COLO829 (cell line): ENCODE measurements at places on chromosomes 16 and 17.

- DNase-seq = peak; percentile 77
These were observed 843 bp downstream of the TP53 start for GRCh38 chr17:7686222-7687071.

GRCh38 chr16:82694239-82694874 lies 67.6 kb downstream of the CDH13 start:
- no peak for DNase-seq

DNA sequence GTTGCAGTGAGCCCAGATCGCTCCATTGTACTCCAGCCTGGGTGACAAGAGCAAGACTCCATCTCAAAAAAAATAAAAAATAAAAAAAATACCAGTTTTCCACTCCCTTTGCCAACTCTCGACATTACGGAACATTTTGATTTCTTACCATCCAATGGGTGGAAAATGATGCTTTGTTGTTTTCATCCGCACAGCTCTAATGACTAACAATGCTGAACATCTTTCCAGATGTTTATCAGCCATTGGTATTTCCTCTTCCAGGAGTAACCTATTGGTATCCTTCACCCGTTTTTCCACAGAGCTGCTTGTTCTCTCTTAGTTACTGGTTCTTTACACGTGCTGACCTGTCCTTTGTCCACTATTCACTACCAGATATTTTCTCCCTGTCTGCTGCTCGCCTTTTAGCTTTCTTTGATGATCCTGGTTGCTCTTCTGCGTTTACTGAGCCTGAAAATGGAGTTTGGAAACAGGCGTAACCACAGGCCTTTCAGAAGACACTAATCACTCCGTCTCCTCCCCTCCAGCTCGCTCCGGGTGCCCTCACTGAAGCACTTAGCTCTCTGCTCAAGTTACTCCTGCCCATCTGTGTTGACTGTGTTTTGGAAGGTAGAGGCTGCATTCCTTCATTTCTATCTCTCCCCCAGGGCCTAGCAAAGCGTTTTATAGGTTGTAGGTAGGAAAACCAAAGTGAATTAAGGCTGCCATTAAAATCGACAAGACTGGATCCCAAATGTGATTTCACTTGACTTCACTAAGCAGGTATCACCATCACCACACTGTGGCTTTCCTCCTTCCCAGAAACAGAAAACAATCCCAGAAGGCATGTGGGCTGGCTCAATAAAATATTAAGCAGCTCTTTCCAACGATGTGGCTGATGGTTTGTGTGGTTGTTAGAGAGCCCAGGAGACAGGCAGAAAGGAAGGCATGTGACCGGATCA lies 8.9 kb downstream of the SHPK start:
- DNase-seq = no peak

DNA sequence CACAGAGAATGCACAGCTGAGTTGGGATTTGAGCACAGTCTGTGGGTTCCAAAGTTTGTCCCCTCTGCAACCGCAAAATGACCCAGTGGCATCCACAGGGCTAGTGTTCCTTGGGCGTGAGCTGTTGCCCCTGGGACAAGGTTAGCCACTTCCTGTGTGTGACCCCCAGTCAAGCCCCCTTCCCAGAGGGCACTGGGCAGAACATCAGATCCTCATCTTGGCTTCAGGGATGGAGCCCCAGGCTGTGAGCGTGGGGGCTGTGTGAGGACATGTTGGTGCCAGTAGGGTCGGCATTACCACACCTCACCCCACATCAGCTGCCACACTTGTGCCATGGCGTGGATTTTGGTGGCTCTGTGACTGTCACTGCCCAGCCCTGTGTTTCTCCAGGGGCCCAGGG lies 55.3 kb downstream of the USP22 start:
- DNase-seq = no peak

GRCh38 chr16:23496821-23497542 lies 13.3 kb downstream of the GGA2 start:
- DNase-seq = peak; percentile 88

DNA sequence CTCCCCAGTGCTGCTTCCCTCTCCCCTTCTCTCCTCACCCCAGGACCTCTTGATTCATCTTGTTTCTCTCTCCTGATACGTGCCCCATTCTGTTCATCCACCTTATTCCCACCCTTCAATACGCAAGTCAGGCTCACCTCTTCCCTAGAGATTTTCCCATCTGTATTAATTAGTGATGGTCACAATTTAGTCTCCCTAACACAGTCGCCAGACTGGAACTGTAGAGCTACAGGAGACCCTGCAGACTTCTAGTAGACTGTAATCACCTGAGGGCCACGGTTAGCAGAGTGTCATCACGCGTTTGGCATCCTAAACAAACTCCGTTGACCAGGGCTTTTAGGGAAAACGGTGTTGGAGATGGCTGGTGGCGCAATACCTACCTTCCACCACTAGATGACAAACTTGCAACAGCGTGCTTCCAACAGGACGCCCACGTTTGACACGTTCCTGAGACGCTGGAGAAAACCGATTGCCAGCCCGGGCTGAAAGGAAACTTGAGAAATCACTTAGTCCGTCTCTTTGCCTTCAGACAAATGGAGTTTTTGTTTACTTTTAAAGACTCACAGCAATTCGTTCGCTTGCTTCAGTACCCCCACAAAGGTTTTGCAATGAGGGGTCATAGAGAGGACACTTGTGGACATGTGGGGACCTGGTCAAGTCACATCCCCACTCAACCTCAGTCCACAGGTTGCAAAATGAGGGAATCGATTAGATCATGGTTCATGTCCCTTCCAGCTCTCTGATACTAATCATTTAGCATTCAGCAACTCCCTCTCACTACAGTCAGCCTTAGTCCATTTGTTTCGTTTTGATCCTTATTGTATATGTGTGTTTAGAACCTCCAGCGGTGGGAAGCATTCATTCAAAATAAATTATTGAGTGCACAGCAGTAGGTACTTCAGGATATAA lies 20.6 kb downstream of the MYL4 start:
- DNase-seq = peak; percentile 97

DNA sequence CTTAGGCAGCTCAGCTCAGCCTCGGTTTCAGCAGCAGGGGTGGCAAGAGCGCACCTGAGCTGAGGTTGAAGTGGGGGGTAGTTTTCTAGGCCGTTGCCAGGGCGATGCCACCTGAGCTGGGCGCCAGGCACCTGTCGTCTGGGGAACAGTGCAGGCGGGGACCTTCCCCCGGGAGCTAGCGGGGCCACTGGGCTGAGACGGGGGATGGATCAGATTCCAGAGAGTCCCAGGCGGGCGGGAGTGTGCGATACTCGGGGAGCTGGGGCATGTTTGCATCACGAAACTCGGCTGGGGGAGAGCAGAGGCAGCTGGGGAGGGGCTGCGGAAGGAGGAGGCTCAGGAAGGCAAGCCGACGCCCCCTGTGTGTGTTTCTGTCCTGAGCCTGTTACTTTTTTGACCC lies 477 bp upstream of the CLDN9 start:
- no peak for DNase-seq

- no peak for DNase-seq
These were observed 18.9 kb downstream of the TEX2 start for GRCh38 chr17:64244165-64244564.

DNA sequence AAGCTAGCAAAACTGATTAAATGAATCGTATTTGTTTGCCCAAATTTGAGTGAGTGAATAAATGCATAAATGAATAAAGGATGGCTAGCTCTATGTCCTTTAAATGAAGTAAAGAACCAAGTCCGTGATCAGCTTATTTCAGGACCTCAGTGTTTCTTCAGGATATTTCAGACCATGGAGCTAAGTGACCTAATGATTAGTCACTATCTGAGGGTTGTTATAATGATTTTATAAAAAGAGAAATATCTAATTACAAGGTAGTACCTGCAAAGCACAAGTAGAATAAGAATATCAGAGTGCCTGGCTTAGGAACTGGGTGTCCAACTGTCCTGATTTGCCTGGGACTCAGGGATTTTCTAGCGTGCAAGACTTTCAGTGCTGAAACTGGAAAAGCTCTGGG lies 12.5 kb downstream of the KCNJ2 start:
- DNase-seq = no peak

- DNase-seq = no peak
These were observed 145.6 kb upstream of the RCVRN start for GRCh38 chr17:10050597-10051101.

GRCh38 chr17:19383681-19384470 lies 3.1 kb downstream of the MFAP4 start:
- no peak for DNase-seq

GRCh38 chr16:48365025-48365600 lies 20.1 kb downstream of the SIAH1 start:
- DNase-seq = no peak

DNA sequence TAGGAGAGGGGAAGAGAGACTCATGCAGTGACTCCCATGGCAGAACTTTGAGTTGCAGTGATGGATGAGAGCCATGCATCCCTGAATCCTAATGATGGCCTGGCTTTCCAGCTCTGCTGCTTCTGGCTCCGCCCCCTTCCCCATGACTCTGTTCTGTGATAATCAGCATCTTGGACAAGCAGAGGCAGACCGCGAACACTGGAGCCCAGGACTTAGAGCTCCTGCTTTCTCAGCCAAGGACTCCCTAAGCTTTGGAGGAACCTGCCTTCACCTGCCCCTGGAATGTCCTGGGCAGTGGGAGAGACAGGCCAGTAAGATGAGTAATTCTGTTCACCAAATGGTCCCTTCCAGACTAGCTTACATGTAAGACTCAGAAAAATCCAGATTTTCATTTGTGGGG lies 12.5 kb downstream of the CCDC92B start:
- DNase-seq = no peak

DNA sequence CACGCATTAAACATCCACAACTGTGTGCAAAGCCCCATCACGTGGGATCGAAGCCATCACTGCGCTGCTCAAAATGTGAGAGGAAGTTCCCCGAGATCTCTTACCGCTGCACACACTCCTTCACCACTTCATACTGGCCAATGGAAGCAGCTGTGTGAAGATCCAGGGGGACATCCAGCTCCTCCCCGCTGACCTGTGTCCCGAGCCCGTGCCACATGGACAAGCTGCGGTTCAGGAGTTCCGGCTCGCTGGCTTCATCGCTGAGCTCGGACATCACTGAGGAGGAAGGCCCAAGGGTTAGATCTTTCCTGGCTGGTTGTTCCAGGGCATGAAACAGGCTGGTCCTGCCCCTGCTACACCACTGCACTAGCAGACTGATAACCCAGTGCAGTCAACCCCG lies 4.2 kb downstream of the ANKS3 start:
- DNase-seq = no peak

DNA sequence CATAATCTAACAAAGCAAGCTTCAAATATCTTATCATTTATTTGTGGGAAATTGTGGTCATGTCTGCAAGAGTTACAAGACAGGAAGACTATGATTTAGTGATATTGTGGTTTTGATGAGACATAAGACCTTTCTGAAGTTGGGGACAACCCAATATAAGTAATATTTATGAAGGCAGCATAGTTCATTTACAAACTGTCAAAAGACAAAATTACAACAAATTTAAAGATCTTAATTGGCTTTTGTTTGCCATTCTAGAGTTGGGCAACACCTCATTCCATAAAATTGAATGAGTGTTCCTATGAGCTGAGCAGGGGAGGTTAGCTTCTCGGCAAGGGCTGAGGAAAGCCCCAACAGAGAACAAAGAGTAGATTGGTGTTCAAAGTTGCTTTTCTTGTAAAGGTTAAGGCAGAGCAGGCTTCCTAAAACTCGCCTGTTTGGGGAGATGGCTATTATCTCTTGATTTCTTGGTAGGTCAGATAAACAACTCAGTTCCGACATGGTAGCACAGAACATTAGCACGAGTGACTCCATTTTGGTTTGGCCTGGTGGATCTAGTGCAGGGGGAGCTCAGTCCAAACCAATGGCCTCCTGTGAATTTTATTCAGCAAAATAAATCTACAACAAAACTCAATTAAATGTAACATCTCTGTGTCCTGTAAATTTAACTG lies 10.9 kb upstream of the MMD start:
- DNase-seq = no peak

DNA sequence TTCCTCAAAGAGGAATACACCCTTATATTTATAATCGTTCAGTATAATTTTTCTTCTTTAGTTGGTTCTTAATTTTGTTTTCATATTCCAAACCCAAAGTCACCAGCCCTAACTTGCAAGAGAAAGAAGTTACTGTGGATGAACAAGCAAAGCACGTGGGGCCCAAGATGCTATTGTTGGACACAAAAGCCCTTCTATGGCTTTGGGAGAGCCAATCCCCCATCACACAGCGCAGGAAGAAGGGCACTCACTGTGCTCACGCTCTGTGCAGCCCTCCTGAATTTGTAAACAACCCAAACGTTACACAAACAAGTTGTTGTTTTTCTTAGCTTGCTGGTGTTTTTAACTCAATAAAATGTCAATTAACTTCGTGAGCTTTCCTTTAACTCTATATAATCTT lies 22.5 kb downstream of the SPPL2C start:
- no peak for DNase-seq

DNA sequence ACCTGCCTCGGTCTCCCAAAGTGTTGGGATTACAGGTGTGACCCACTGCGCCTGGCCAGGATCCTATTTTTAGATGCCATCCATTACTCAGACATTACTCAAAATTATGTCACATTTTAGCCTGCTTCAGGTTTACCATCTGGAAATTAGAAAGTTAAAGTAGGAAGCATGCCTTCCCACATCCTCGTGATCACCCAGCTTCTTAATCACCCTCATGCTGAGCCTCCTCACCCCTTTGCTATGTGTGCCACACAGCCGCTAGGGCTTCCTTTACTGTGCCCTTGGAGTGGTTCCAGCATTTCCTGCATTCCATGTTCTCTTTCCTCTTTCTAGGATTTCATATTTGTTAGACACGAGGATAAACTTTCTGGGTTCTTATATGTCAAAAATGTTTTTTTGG lies 9.3 kb downstream of the ADORA2B start:
- peak; percentile 25 for DNase-seq

GRCh38 chr16:86241681-86242080 lies 268.6 kb upstream of the FOXF1 start:
- no peak for DNase-seq

GRCh38 chr17:63071797-63072196 lies 105.8 kb downstream of the TANC2 start:
- no peak for DNase-seq

DNA sequence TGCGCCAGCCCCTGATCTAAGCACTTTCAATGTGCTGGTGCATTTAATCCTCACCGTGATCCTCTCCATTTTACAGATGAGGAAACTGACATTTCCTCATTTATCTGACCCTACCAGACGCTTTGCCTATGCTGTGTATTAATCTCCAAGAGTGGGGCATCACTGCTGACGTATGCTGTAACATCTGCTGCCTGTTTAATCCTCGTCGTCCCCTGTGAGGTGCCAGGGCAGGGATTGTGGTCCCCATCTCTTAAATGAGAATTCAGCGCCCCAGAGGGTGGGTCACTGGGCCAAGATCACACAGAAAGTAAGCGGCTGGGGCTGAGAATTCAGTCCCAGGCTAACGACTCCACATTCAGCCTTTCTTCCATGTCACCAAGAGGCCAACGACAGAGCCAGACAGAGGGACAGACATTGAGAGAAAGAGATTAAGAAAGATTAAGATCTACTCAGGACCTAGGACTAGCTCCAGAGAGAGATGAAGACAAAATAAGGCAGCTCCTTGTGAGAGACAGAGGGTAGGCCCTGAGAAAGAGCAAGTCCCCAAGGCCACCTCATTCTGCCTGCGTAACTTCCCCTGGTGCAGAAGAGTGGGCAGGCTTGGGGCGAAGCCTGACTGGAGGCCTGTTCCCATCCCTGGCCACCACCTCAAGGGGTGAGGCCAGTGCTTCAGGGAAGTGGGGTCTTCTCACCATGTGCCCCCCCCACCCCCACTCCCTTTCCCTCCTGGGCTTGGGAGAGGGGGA lies 13.5 kb downstream of the CACNA1G start:
- no peak for DNase-seq

GRCh38 chr17:42573095-42573494 lies 4.4 kb downstream of the PSMC3IP start:
- no peak for DNase-seq

- DNase-seq = no peak
These were observed 170.1 kb downstream of the CDK5R1 start for GRCh38 chr17:32656886-32657285.
